ENCODE measurements at places on chromosomes 16 and 17.

GRCh38 chr17:16282522-16282921 is 65.5 kb downstream of the PIGL start:
- DNase-seq: no peak

DNA sequence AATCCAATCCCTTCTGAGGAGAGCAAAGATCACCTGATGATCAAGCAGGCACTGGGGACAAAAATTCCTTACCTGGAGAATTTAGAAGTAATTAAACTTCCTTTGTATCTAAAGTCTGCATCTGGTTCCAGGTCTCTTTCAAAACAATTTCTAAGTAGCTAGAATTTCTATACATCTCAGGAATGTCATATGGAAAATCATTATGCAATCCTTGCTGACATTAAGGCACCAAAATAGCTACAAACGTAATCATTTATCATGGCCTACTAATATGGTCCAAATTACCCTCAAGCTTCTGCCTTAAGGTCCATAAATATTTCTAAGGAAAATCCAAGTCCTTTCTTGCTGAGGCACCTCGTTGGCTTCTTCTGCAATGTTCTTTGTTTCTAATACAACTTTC is 32.9 kb upstream of the YPEL2 start:
- no peak for DNase-seq

GRCh38 chr17:51585514-51586104 is 325.3 kb downstream of the UTP18 start:
- DNase-seq: no peak

DNA sequence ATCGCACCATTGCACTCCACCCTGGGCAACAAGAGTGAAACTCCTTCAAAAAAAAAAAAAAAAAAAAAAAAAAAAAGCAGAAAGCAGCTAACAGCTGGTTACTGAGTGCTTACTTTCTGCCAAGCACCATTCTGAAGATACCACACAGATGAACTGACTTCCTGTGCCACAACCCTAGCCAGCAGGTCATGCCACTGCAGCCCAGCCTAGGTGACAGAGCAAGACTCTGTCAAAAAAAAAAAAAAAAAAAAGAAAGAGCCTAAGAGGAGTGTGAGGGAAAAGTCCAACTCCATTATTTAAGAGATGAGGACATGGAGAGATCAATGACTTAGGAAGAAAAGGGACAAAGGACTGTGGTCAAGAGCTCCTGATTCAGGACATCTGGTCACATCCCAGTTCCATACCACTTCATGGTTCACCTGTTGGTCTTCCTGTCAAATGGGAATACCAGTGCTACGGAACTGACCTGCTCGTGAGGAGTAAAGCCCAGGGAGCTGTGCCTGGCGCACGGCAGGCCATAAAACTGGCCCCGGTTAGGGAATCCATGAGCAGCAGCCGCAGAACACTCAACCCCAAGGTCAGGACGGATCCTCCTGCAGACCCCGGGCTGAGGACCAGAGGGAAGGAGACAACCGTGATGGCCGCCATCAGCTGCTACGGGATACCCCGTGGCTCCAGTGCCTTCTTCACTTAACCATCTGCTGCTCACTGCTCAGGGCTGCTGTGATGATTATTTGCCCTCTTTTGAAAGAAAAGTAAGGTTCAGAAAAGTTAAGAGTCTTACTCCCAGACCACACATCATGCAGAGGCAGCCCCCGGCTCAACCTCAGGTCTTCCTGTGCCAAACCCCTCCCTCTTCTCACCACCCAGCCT is 950 bp downstream of the KLHDC4 start:
- no peak for DNase-seq

GRCh38 chr16:1770328-1771187 is 785 bp downstream of the NME3 start:
- no peak for DNase-seq

- no peak for DNase-seq
Measured at GRCh38 chr16:72109300-72109699, 15.7 kb downstream of the DHX38 start.

- DNase-seq: no peak
Measured at GRCh38 chr16:4410335-4411075, 5.9 kb downstream of the CORO7 start.

GRCh38 chr17:54666559-54666958 is 234.1 kb upstream of the TOM1L1 start:
- DNase-seq: no peak

- DNase-seq: no peak
Measured at GRCh38 chr17:63991611-63992010, 6.5 kb upstream of the PRR29 start.

- no peak for DNase-seq
Measured at GRCh38 chr17:63692195-63692816, 7.6 kb downstream of the LIMD2 start.

DNA sequence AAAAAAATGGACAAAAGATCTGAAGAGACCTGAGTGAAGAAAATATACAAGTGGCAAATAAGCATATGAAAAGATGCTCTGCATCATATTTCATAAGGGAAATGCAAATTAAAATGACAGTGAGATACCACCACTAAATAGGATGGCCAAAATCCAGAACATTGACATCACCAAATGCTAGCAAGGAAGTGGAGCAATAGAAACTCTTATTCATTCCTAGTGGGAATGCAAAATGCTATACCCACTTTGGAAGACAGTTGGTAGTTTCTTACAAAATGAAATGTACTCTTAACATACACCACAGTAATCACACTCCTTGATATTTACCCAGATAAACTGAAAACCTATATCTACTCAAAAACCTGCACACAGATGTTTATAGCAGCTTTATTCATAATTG is 33.6 kb downstream of the DHRS7B start:
- no peak for DNase-seq

GRCh38 chr16:54174201-54174600 is 112.4 kb downstream of the IRX3 start:
- no peak for DNase-seq

DNA sequence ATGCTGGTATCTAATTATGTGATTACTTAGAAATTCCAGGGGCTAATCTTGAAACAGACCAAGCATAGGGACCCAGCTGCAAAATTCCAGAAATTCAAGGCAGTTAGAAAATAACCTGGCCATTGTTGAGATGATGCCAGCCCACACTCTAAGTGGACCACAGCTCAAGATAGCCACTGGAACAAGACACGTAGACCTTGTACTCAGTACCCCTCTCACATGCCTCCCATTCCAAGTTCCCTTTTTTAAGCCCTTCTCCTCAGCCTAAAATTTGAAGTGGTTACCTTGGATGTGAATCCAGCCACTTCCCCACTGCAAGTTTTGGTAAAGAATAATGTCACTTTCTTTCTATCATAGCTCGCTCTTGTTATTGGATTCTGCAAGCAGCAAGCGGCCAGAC is 4.1 kb upstream of the ZNF19 start:
- no peak for DNase-seq

GRCh38 chr17:29555840-29556239 is 11.0 kb downstream of the ABHD15 start:
- no peak for DNase-seq

DNA sequence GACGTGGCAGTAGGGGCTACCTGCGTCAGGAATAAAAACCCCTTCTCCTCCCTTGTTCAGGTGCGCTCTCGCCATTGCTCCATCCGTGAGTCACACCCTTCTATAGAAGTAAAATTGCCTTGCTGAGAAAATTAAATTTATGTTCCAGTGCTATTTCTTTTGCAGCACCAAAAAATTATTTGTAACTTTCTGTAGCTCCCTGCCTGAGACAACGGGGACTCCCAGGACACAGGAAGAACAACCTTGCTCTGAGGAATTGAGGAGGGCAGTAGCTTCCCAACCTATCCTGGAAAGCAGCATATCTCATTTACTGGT is 85.4 kb downstream of the EMP2 start:
- no peak for DNase-seq

DNA sequence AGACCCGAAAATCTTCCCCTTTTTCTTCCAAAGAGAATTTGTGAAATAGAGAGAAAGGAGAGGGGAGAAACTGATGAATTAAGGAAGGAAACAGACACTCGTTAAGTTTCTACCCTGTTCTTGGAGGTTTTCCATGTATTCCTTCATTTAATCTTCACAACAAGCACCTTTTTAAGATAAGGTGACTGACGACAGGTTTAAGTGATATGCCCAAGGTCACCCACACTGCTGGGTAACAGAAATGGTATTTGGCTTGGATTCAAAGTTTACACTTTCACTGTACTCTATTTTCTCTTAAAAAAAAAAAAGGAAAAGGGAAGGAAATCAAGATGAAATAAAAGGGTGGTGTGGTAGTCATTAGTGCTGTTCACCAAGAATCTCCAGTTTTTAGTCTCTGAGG is 33.5 kb upstream of the TOX3 start:
- no peak for DNase-seq

- no peak for DNase-seq
Measured at GRCh38 chr17:6574687-6575595, 18.6 kb upstream of the PITPNM3 start.

DNA sequence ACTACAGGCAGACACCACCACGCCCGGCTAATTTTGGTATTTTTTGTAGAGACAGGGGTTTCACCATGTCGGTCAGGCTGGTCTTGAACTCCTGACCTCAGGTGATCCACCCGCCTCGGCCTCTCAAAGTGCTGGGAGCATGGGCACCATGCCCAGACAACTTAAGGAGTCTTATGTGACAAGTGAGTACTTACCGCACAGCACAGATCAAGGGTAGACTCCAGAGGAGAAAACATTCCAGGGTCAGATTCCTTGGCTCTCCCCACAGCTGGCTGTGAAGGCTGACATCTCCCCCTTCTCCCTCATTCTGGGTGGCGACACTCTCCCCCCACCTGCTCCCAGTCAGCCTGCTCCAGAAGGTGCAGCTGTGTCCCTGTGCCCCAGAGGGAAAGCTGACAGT is 10.6 kb downstream of the ZSCAN10 start:
- DNase-seq: no peak

GRCh38 chr17:9999919-10000695 is 95.0 kb upstream of the RCVRN start:
- DNase-seq: no peak

- no peak for DNase-seq
Measured at GRCh38 chr17:3740611-3741073, 16.9 kb downstream of the HASPIN start.

GRCh38 chr17:63652106-63652505 is 29.9 kb downstream of the MAP3K3 start:
- no peak for DNase-seq

DNA sequence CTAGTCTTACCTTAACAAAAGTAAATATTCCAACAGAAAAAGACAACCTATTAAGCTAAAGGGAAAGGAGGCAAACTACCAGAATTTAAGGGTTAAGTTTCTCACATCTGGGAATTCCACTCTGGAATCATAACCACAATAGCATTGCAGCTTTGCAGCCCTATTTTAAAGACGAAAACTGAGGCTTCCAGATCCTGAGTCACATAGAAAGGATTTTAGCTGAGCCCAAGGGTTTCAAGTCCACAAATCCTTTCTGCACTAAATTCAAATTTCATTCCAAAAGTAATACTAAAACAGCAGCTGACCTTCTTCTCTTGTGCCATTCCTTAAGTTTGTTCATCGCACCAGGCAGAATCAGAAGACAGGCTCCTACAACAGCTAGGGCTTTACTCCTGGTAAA is 17.8 kb downstream of the XYLT1 start:
- no peak for DNase-seq

- no peak for DNase-seq
Measured at GRCh38 chr16:26651464-26651863, 415.3 kb upstream of the C16orf82 start.

- DNase-seq: no peak
Measured at GRCh38 chr17:48542114-48542656, 2.7 kb downstream of the HOXB2 start.

GRCh38 chr17:10177913-10178505 is 20.4 kb downstream of the GAS7 start:
- DNase-seq: no peak

- DNase-seq: no peak
Measured at GRCh38 chr16:54482892-54483574, 196.4 kb upstream of the IRX3 start.

- DNase-seq: no peak
Measured at GRCh38 chr16:15764112-15764511, 92.7 kb downstream of the MYH11 start.

GRCh38 chr17:79942591-79943346 is 92.9 kb downstream of the TBC1D16 start:
- no peak for DNase-seq

GRCh38 chr16:73951481-73951880 is 345.1 kb upstream of the PSMD7 start:
- DNase-seq: no peak

GRCh38 chr17:35742496-35742895 is 10.5 kb downstream of the GAS2L2 start:
- DNase-seq: no peak

DNA sequence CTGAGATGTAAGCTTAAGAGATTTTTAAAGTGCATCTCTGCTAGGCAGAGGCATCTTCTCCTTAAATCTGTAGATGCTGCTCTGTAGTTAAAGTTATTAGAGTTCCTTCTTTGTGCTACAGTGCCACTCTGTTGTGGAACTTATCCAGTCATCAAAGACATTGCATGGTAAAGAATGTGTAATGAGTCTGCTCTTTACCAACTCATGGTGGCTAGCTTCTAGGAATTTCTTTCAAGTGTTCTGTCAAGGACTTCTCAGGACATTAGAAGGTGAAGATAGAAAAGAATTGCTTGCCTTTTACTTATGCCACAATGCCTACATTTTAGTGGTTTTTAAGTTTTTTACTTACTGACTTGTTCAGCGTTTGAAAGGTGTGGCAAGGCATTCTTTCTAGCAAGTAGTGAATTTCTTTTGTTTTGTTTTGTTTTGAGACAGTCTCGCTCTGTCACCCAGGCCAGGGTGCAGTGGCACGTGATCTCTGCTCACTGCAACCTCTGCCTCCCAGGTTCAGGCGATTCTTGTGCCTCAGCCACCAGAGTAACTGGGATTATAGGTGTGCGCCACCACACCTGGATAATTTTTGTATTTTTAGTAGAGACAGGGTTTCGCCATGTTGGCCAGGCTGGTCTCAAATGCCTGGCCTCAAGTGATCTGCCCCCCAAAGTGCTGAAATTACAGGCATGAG is 20.3 kb upstream of the ARL2BP start:
- DNase-seq: no peak

GRCh38 chr17:8685381-8685780 is 54.9 kb upstream of the MYH10 start:
- DNase-seq: no peak

GRCh38 chr17:33941744-33942143 is 313.3 kb upstream of the CCL2 start:
- no peak for DNase-seq

- DNase-seq: no peak
Measured at GRCh38 chr16:88048985-88049384, 97.8 kb downstream of the BANP start.

DNA sequence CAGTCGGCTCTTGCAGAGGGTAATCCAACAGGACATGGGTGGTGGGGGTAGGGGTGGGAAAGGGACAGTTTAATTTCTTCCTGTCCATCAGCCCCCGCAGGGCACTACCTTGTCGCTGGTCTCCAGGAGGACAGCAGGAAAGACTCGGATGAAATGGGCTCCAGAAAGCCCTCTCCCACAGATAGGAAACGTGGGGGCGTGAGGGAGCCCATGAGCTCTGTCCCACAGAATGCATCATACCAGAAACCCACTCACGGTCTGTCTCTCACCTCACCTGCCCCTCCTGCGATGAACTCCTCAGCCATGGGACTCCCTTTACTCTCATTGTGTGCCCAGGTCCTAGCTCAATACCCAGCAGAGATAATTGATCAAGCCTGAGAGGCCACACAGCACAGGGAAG is 240.1 kb downstream of the GSG1L start:
- DNase-seq: no peak

- no peak for DNase-seq
Measured at GRCh38 chr17:19299214-19299747, 62.1 kb downstream of the EPN2 start.
